ENCODE measurements at places on chromosomes 1 and 21.

DNA sequence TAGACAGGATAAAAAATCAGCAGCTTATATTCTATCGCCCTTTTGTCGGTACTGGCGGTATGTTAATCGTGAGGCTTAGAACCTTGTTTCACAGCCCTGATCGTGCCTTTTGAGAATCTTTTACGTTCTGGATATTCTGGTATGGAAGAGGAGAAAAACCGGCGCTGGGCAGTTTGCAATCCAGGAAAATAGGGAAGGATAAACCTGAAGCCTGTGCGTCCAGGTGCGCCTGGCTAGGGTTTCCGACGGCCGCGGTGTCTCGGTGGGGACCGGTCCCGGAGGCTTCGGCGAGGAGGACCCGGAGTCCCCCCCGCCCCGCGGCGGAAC is 258 bp upstream of the SYPL2 start:
- no peak for DNase-seq

DNA sequence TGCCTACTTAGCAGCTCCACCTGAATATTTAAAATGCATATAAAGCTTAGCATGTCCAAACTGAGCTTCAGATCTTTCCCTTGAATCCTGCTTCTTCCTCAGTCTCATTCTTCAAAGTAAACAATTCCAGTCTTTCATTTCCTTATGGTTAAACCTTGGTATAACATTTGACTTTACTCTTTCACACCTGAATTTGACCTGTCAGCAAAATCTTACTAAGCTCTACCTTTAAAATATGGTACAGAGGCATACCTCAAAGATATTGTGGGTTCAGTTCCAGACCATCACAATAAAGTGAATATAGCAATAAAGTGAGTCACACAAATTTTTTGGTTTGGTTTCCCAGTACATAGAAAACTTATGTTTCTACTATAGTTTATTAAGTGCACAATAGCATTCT is 42.5 kb upstream of the RNF11 start:
- no peak for DNase-seq

DNA sequence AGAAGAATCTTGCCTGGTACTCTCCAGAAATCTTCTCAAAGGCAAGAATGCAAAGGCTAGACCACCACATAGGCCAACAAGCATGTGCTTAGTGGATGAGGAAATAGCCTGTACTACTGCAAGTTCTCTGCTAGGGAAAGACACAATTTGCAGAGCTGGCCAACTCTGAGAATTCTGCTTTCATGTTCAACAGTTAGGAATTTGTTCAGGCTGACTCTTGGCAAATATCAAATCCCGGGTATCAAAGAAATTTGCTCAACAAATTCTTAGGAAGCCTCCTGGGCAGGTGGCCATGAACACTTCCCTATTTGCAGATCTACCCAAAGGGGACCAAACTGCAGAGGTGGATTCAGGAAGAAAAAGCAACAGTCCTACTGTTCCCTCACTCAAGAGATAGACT is 15.0 kb upstream of the H3-3A start:
- no peak for DNase-seq

- DNase-seq, result no peak
Measured at GRCh38 chr1:111742938-111743549, 3.8 kb upstream of the INKA2 start.

GRCh38 chr1:41607808-41608207 is 123.3 kb upstream of the EDN2 start:
- DNase-seq, result no peak

DNA sequence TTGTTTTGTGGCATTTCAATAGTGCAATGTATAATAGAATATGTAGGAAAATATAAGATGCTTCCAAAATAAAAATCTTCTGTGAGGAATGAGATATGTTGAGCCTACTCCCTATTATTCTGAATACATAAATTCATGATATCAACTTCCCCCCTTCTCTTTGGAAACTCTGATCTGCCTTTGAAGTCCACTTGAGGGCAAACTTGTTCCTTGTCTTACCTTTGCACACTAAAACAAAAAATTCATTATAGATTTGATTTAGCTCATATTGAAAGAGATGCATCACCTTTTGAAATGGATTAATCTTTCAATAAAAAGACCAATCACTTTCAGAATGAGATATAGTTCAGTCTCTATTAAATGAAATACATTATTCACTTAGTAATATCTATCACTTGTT is 580.7 kb upstream of the ADGRL4 start:
- no peak for DNase-seq

Data from left lobe of liver (tissue), 2 donors.